ENCODE measurements at places on chromosomes 7 and 10. TPM values are rescaled to one million over a fixed set of nuclear protein-coding genes. Genes with fewer than 3 reads are reported as not detected.

Gene PNLIPRP1
- polyA plus RNA-seq = not detected

Gene HGF
- polyA plus RNA-seq = not detected

Gene A1CF
- polyA plus RNA-seq = 0.02 TPM

Gene C10orf62
- polyA plus RNA-seq = 0.06 TPM

Gene ZNF485
- 4.0 TPM for polyA plus RNA-seq

Gene SUGCT
- 69.5 TPM for polyA plus RNA-seq

Gene NHLRC2
- polyA plus RNA-seq = 6.0 TPM

Gene LAMTOR4
- polyA plus RNA-seq = 99.2 TPM

- H3K36me3 ChIP-seq = no peaks in the 10 kb centered on the region
- H3K4me1 ChIP-seq = peaks cover 7% of the 10 kb centered on the region
- H3K4me3 ChIP-seq = no peak overlapping the region
- no peak for DNase-seq
- H3K27me3 ChIP-seq = no peaks in the 10 kb centered on the region
- no peak overlapping the region for H3K27ac ChIP-seq
Observed at GRCh38 chr7:29126804-29127203, 19.5 kb downstream of the CPVL start.

DNA sequence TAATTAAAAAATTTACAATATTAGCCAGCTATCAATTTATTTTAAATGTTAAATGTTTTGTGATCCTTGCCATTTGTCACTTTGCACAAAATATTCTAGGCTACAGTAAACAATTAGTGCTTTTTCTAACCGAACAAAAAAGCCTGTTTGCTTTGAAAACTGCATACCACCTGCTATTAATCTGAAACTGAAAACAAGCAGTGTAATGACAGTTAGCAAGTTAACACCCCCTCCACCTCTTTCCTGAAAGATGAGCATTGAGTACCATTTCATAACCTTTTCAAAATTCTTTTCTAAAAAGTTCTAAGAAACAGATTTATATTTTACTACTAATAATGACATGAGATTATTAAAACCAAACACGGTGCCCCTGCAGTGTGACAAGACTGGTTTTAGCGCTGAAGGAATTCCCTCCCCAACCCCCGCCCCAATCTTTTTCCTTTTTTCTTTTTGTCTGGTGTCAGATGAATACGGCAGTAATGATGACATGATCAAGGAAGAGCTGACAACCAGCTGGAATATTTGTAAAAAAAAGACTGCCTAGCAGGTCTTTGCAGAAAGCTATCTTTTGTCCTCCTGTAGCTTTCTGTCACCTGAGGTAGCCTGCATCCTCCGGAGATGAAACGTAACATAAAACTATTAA is 175.6 kb downstream of the CHCHD3 start:
- no peaks in the 10 kb centered on the region for H3K27me3 ChIP-seq
- no peaks in the 10 kb centered on the region for H3K36me3 ChIP-seq
- H3K4me1 ChIP-seq = no peaks in the 10 kb centered on the region

DNA sequence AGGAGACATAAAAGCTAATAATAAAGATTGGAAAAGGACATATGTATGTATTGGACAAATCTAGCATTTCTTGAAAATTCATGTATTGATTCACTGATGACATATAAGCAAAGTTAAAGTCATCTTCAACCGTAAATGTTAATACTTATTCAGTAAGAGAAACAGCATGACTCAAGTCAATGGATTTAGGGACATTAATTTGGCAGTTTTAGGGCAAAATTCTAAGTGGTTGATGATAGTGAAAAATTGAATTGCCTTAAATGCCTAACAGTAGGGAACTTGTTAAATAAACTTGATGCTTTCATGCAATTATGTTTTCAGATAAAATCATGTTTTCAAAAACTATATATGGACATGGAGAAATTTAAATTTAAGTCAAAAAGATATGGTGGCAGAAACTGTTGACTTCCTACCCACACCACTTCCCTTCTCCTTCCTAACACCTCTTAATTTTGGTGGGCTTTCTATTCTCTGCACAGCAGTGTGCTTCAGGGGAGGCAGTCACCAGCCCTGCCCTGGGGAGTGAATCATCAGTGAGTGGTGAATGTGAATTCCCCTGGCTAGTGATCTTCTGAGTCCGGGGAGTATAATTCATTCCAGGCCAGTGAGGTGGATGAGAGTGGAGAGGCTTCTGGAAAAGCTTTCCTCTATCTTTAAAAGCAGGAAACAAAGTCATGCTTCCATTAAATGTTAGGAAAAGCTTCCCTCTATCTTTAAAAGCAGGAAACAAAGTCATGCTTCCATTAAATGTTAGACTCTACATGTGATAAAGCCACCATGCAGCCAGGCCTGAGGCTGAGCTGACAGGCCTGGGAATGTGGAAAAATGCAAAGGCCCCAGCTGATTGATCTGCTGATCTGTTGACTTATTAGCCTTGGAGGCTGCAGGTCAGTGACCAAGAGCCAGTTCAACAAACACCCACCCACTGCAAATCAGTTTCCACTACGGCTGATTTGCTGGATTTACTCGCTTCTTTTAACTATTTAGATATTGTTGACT is 25.2 kb upstream of the ITGB1 start:
- H3K4me1 ChIP-seq = peaks cover 61% of the 10 kb centered on the region
- no peaks in the 10 kb centered on the region for H3K36me3 ChIP-seq
- peak overlapping the region; percentile 62 for H3K4me3 ChIP-seq
- H3K27ac ChIP-seq = peak overlapping the region; percentile 99
- H3K27me3 ChIP-seq = no peaks in the 10 kb centered on the region
- peak; percentile 82 for DNase-seq

DNA sequence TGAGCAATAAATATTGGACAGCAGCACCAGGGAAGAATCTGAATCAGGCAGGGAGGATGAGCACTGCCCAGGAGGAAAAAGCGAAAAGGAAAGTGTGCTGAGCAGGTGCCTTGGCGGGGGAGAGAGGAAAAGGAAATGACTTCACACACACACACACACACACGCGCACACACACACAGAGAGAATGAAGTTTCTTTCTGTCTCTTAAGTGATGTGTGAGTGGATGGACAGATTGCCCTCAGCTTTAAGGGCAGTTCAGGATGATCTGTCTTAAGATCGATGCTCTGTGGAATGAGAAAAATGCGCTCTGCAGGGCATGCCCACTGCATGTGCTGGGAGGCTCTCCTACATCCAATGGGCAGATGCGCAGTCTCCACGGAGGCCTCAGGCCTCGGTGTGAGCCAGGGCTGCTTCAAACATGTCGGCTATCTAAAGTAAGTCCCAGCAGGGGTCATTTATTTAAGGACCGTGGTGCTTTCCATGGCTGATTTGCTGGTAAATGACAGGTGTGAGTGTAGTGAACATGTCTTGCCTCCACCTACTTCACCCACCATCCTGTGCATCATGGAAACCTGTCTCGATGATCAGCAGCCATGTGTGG is 2.5 kb upstream of the ACBD5 start:
- H3K27ac ChIP-seq = peak overlapping the region; percentile 88
- peaks cover 10% of the 10 kb centered on the region for H3K4me1 ChIP-seq
- DNase-seq = no peak
- no peaks in the 10 kb centered on the region for H3K36me3 ChIP-seq

- H3K4me3 ChIP-seq = no peak overlapping the region
- no peak for DNase-seq
- no peaks in the 10 kb centered on the region for H3K27me3 ChIP-seq
- H3K4me1 ChIP-seq = peaks cover 7% of the 10 kb centered on the region
- H3K36me3 ChIP-seq = no peaks in the 10 kb centered on the region
Observed at GRCh38 chr10:79049931-79050895, 18.6 kb upstream of the ZMIZ1 start.

GRCh38 chr7:98551611-98552273 is 65.3 kb upstream of the NPTX2 start:
- no peak overlapping the region for H3K27ac ChIP-seq
- DNase-seq = no peak
- no peak overlapping the region for H3K4me3 ChIP-seq
- H3K27me3 ChIP-seq = no peaks in the 10 kb centered on the region
- no peaks in the 10 kb centered on the region for H3K4me1 ChIP-seq
- H3K36me3 ChIP-seq = no peaks in the 10 kb centered on the region

- H3K4me1 ChIP-seq = no peaks in the 10 kb centered on the region
- no peak for DNase-seq
- no peak overlapping the region for H3K27ac ChIP-seq
- no peaks in the 10 kb centered on the region for H3K36me3 ChIP-seq
- no peak overlapping the region for H3K4me3 ChIP-seq
Observed at GRCh38 chr10:59606551-59606961, 103.1 kb downstream of the SLC16A9 start.

- H3K27me3 ChIP-seq = peaks cover 3% of the 10 kb centered on the region
- H3K4me3 ChIP-seq = no peak overlapping the region
- no peaks in the 10 kb centered on the region for H3K4me1 ChIP-seq
- DNase-seq = no peak
- no peak overlapping the region for H3K27ac ChIP-seq
Observed at GRCh38 chr7:92435542-92435941, 11.7 kb upstream of the GATAD1 start.

GRCh38 chr10:35462491-35462934 is 126.2 kb downstream of the CCNY start:
- no peaks in the 10 kb centered on the region for H3K36me3 ChIP-seq
- H3K4me3 ChIP-seq = no peak overlapping the region
- no peak for DNase-seq
- H3K27me3 ChIP-seq = no peaks in the 10 kb centered on the region
- no peak overlapping the region for H3K27ac ChIP-seq

DNA sequence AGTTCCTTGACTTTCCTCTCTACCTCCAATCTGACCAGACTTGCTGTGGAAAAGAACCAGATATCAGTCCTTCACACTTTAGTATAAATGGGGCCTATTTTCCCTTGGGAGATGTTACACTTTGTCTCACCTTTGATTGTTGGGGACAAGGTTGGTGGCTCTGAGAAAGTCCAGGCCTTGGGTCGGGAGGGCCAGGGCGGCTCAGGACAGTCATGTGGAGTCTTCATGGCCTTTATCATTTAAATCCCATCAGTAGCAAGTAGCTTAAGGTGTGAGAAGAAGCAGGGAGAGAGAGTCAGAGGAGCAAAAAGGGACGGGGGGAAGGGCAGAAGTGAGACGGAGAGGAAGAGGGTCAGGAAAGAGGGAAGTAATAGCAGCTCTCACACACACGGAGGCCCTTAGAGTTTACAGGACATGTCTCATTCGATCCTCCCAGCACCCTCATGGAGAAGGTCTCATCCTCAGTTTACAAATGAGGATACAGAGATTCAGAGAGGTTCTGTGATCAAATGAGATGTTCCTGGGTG is 40.5 kb downstream of the TBATA start:
- no peak overlapping the region for H3K4me3 ChIP-seq
- DNase-seq = no peak
- peaks cover 19% of the 10 kb centered on the region for H3K27me3 ChIP-seq
- no peaks in the 10 kb centered on the region for H3K36me3 ChIP-seq

DNA sequence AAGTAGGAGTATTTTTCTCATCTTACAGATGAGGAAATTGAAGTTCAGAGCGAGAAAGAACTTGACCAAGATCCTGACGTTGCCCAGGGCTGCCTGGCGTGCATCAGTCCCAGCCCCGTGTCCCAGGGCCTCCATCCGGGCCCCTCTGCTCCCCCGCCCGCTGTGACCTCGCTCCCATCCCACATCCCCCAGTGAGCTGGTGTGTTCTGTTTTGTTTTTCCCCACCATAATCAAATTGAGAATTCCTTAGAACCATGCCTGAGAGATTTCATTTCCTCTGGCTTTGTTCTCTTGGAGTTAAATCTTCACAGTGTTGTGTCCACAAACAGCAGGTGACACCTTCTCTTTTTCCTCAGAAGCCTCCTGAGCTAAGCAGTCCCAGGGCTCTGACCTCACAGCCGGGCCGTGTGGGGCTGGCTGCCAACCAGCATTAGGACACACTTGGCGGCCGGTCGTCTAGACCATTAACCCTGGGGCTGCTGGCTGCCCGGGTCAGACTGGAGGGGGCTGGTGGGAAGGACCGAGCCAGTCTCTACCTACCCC is 44.3 kb downstream of the PFKP start:
- no peak for DNase-seq
- H3K36me3 ChIP-seq = peaks cover 41% of the 10 kb centered on the region
- H3K27me3 ChIP-seq = no peaks in the 10 kb centered on the region
- peaks cover 27% of the 10 kb centered on the region for H3K4me1 ChIP-seq
- H3K27ac ChIP-seq = no peak overlapping the region
- no peak overlapping the region for H3K4me3 ChIP-seq

DNA sequence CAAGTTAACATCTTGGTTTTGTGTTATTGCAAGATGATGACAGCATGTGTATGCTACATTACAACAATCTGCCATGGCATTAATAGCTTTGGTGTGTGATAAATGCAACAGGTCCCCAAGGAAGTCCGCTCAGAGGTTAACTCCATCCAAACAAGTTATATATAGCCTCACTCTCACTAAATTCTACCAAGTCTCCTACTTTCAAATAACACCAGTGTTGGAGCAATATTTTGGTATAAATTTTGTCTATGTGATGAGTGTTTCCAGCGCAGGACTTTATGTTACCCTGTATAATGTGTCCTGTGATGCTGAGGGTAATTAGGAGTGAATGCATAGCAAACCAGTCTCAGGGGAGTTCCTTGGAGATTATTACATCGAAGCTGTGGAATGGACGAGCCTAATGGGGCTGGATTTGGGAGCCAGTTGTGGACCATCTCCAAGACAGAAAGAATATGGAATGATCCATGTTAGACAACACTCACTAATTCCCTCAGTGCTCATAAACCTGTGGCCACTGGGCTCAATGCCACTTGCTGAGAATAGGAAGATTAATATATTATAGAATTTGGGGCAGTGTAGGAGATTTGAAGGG is 127.6 kb upstream of the CXCL12 start:
- no peak overlapping the region for H3K27ac ChIP-seq
- no peaks in the 10 kb centered on the region for H3K27me3 ChIP-seq
- H3K4me1 ChIP-seq = no peaks in the 10 kb centered on the region
- H3K4me3 ChIP-seq = no peak overlapping the region
- DNase-seq = no peak
- no peaks in the 10 kb centered on the region for H3K36me3 ChIP-seq

- no peaks in the 10 kb centered on the region for H3K36me3 ChIP-seq
- H3K27ac ChIP-seq = no peak overlapping the region
- no peak overlapping the region for H3K4me3 ChIP-seq
- DNase-seq = no peak
- no peaks in the 10 kb centered on the region for H3K4me1 ChIP-seq
Observed at GRCh38 chr7:158482480-158482879, 105.1 kb downstream of the PTPRN2 start.

DNA sequence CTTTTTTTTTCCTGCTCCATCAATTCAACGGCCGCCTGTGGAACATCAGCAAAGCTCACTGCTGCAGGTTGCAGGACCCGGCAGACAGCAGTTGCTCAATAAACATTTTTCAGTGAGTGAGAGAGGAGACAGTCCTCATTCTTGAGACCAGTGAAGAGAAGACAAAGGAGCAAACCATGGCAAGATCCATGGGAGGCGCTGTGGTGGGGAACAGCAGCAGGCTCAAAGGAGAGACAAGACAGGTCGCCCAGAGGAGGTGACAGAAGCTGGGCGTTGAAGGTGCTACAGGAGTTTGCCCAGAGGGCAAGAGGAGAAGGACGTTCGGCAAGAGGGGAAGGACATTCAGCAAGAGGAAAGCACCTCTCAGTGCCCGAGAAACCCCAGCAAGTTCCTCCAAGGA is 74.5 kb upstream of the FGFR2 start:
- no peak for DNase-seq
- H3K4me1 ChIP-seq = peaks cover 14% of the 10 kb centered on the region
- H3K27ac ChIP-seq = no peak overlapping the region

- H3K27ac ChIP-seq = no peak overlapping the region
- H3K27me3 ChIP-seq = no peaks in the 10 kb centered on the region
- no peak for DNase-seq
- H3K36me3 ChIP-seq = peaks cover 6% of the 10 kb centered on the region
Observed at GRCh38 chr7:1975581-1975980, 257.2 kb downstream of the MAD1L1 start.

GRCh38 chr10:108784534-108784933 is 1138.8 kb downstream of the XPNPEP1 start:
- H3K36me3 ChIP-seq = no peaks in the 10 kb centered on the region
- H3K27me3 ChIP-seq = no peaks in the 10 kb centered on the region
- no peak overlapping the region for H3K4me3 ChIP-seq
- DNase-seq = no peak
- H3K27ac ChIP-seq = no peak overlapping the region
- no peaks in the 10 kb centered on the region for H3K4me1 ChIP-seq

Data from keratinocyte (primary cell).